ENCODE measurements at places on chromosomes 2 and 18. TPM values are rescaled to one million over a fixed set of nuclear protein-coding genes. Genes with fewer than 3 reads are reported as not detected.

GPATCH11 gene
- total RNA-seq = 8.1 TPM

RFX8 gene
- not detected for total RNA-seq

TXNDC2 gene
- 0.11 TPM for total RNA-seq

ATP8B1 gene
- 38.7 TPM for total RNA-seq

VIL1 gene
- total RNA-seq = 0.57 TPM

RNPEPL1 gene
- total RNA-seq = 64.0 TPM

ARHGAP15 gene
- total RNA-seq = not detected

SERPINB4 gene
- not detected for total RNA-seq

BOK gene
- 47.5 TPM for total RNA-seq

CPO gene
- total RNA-seq = not detected

RUFY4 gene
- total RNA-seq = not detected

SATB2 gene
- total RNA-seq = 11.6 TPM

THSD7B gene
- total RNA-seq = not detected

TRIM43 gene
- not detected for total RNA-seq

HNRNPA3 gene
- 127 TPM for total RNA-seq

RAX gene
- not detected for total RNA-seq

MYO1B gene
- total RNA-seq = 91.1 TPM

CD207 gene
- total RNA-seq = not detected

DCDC2C gene
- not detected for total RNA-seq

GREB1L gene
- 0.60 TPM for total RNA-seq

TNFAIP6 gene
- total RNA-seq = not detected

OR6B2 gene
- not detected for total RNA-seq

RFTN2 gene
- 29.4 TPM for total RNA-seq

RPL31 gene
- total RNA-seq = 1,335 TPM

IL18R1 gene
- total RNA-seq = 0.38 TPM

AAMP gene
- total RNA-seq = 62.9 TPM

CBLN2 gene
- not detected for total RNA-seq

CXCR2 gene
- total RNA-seq = not detected

GAD1 gene
- not detected for total RNA-seq

KLHL41 gene
- total RNA-seq = 0.89 TPM

CYP27A1 gene
- 4.1 TPM for total RNA-seq
